ENCODE measurements at places on chromosomes 5 and 9.

GRCh38 chr5:5473226-5473625 lies 50.7 kb downstream of the ICE1 start:
- DNase-seq: no peak

- DNase-seq: no peak
Observed at GRCh38 chr5:157085930-157086329, 22.9 kb downstream of the HAVCR2 start.

DNA sequence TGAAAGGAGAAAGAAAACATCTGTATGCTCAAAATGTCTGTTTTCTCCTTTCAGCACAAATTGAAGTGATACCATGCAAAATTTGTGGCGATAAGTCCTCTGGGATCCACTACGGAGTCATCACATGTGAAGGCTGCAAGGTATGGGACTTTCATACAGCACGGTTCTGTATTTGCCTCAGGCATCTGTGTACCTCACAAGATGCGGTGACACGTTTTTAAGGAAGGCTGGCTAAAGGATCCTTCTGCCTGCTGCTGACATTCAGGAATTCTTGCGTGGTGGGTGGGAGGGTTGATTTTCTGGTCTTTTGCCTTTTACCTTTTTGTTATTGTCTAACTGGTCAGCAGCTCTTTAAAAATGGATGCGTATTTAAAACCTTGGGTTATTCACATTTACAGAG lies 133.1 kb downstream of the RORB start:
- DNase-seq: no peak

DNA sequence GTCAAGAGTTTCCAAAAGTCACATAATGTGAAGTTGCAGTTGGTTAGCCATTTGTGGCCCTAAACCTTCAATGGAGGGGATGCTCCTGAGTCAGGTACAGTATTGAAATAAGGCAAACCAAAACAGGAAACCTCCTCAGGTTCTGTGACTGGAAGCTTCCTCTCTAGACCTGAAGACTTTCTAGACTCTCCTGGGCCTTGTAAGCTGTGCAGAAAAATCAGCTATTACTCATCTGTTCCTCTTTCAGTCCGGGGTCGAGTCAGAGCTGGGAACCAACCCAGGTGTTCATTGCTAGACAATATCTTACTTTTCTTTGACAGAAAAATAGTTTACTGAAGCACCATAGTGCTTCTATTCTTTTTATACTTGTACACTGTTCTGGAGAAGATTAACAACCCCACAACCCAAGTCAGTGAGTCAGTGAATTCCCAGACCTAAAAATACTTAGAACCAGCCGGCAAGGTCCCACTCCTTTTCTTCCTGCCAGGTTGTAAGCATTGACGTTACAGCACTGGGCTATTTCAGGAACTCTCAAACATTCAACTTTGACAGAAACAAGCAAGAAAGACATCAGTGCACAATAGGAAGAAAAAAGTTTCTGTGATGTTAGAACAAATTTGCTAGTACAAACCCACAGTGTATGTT lies 47.3 kb downstream of the FSTL4 start:
- DNase-seq: no peak

DNA sequence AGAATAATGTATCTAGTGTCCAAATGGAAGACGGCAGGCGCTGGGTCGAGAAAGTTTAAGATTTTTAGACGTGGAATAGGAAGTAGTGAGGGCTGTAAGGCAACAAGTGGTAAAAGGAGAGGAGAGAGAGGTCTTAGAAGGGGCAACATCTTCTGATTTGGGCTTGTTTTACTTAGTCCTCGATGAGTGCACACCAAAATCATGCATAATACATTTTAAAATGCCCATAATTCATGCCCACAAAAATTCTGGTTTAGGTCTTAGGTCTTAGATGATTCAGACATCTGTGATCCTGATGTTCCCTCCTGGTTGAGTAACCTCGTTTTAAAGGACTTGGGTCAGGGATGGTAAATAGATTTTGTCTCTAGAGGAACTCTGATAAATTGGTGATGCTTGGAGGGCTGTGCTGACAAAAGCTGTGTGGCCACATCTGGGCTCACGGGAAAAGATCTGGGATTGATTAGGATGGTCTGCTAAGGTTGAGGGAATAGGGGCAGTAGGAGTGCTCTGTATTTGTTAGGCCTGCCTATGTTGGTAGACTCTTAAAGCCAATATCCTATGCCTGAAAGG lies 476.3 kb downstream of the CCDC171 start:
- DNase-seq: no peak

DNA sequence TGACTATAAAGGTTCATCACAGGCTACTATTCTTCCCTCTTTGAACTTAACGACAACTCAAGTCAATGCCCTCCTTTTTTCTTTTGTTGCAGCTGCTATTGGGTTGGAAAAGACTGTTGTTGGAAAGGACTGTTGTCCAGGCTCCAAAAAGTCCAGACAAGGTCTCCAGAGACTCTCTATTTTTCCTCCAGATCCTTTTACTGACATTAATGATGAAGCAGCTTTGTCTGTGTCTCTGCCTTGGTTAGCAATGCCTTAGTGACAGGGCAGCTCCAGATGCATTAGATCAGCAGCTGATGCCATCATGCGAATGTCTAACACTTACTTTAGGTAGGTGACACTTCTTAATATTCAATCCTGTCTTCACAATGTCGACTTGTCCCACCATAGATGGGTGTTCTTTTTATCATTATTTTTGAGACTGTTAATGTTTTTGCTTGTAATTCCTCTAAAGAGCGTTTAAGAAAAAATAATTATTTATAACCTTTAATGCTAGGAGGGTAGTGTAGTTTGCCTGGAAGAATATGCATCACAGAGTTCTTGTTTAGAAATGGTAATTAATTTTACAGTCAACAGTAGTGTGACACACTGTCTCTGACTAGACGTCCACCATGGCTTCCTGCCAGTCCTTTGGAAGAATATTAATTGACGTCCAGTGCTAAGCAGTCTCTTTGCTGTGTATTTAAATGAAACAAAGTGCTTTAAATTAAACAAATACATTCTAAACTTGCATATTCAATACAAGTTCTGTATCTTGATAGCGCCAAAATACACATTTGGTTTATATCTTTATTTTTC lies 492.2 kb downstream of the NR2F1-AS1 start:
- DNase-seq: no peak

- peak; percentile 31 for DNase-seq
Observed at GRCh38 chr5:132098151-132098594, 24.6 kb downstream of the CSF2 start.

DNA sequence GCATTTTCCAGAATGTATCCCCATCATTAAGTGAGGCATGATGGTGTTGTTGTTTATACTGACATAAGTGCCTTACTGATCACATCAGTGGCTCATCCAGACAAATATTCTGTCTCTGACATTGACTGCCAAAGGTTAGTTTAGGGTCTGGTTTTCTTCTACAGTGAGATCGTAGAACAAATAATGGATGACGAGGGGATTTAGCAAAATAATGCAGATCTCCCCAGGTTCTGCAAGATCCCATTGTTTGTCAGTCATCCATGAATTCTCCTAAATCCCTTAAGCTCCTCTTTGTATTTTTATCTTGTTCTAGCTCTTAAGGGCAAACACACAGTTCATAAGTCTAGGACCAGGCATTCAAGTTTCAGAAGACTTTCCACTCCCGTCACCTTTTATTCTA lies 93.1 kb upstream of the DHFR start:
- DNase-seq: no peak

DNA sequence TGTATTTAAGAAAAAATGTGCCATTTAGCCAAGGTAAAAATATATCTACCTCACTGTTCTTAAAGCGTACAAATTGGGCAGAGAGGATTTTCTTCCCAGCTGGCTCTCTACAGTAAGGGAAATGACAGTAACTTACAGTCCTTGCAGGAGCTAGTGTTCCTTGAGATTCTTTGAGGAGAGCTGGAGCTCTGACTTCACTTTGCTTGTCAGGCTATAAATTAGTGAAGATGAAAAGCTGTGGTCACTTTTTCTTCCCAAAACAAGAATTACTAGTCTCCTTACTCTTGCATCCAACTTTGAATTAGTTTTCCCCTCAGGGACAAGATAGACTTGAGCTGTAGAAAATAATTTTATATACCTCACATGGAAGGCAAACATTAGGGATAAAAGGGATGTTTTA lies 129.9 kb downstream of the ZSWIM6 start:
- DNase-seq: no peak

DNA sequence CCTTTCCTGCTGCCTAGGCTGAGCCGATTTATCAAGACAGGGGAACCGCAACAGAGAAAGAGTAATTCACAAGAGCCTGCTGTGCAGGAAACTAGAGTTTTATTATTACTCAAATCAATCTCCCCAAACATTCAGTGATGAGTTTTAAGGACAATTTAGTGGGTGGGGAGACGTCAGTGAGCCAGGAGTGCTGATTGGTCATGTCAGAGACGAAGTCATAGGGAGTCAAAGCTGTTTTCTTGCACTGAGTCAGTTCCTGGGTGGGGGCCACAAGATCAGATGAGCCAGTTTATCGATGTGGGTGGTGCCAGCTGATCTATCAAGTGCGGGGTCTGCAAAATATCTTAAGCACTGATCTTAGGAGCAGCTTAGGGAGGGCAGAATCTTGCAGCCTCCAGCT lies 19.0 kb downstream of the SNX24 start:
- DNase-seq: peak; percentile 12

DNA sequence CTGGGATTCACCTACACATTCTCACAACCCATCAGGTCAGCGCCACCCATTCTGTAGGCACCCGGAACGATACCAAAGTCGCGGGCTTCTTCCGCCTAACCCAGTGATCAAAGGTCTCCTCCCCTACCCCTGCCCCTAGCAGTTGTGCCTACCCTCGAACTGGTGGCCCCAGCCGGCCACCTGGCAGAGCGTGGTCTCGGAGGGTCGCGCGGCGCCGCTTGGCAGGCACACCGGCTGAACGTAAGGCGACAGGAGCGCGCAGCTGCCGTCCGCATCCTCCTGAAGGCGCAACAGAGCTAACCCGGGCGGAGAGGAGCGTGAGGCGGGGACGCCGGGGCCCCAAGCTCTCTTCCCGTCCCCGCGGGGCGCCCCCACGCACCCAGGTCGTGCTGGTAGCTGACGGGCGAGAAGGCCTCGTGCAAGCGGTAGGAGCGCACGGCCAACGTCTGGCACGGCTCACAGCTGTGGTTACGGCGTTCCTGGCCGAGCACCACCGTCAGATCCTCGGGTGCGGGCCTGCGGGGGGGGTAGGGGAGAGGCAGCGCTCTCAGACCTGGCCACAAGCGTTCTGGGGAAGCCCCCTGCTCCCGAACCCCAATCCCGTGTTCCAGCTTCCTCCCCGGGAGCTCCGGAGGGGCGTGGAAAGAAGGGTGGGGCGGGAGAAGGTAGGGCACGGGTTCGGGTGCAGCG lies 2.8 kb upstream of the PFN3 start:
- DNase-seq: peak; percentile 48

- no peak for DNase-seq
Observed at GRCh38 chr9:21265421-21266189, 25.8 kb upstream of the IFNA14 start.

- DNase-seq: peak; percentile 13
Observed at GRCh38 chr5:95081982-95082381, 202.9 kb downstream of the MCTP1 start.

GRCh38 chr5:74310386-74310785 lies 330.1 kb downstream of the ENC1 start:
- DNase-seq: no peak

DNA sequence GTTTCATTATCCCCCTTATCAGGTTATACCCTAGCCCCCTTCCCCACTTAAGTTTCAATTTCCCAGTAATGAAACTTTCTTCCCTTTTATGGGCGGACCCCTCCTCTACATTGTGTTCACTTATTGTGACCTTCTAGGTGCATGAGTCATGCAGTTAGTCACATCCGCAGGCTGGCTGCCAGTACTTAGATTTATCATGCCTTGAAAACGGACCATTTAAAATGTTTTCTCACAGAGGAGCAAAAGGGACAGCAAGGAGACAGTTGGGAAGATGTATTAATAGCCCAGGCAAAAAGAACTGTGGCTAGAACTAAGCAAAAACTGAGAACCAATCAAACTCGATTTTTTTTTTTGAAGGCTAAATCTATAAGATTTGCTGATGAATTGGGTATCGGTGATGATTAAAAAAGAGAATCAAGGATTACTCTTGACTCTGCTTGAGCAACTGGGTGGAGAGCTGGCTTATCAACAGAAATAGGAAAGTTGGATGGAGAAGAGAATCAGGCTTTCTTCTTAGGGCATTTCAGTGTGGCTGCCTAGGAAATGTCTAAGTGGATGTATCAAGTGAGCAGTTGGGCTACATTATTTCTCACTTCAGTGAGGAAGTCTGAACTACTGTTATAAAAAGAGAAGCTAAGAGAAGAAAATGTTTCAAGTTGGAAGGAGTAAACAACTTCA lies 615.0 kb downstream of the HINT1 start:
- no peak for DNase-seq

DNA sequence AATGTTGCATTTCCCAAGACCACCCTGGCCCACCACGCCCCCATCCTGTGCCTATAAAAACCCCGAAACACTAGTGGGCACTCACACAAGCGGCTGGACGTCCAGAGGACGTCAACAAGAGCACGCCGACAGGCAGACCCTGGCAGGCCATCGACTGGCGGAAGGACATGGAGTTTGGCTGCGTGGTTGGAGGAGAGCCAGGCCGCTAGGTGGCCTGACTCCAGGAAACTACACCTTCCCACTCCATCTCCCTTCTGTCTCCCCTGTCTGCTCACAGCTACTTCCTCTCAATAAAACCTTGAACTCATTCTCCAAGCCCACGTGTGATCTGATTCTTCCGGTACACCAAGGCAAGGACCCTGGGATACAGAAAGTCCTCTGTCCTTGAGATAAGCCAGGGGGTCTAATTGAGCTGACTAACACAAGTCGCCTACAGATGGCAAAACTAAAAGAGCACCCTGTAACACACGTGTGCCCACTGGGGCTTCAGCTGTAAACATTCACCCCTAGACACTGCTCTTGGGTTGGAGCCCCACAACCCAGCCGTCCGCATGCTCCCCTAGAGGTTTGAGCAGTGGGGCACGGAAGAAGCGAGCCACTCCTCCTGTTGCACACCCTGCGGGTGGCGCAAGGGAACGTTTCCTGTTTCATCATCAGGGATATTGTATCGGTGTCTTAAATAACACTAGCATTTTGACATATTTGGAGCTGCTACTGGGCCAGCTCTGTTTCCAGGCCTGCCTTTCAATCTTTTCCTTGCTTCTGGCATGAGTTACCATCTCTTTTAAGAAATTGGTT lies 54.5 kb upstream of the TAF11L2 start:
- no peak for DNase-seq

DNA sequence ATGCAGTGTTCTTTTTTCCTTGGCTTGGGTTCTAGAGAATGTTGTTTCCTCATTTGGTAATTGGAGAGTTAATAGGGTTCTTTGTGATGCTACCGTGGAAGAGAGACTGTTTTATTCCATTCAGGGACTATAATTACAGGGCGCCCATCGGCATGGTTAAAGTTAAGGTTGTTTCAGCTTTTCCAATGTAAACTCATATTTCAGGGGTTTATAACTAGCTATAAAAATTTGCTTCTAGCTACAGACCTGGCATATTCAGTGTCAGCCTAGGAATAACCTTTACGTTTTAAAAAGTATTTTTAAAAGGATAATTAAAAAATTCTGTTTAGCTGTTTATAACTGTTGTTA lies 99.1 kb downstream of the AOPEP start:
- DNase-seq: no peak

Data from erythroblast (primary cell).